ENCODE measurements at places on chromosomes 16 and 17.

GRCh38 chr16:80065541-80065940 lies 465.0 kb upstream of the MAF start:
- DNase-seq = no peak
- no peaks in the 10 kb centered on the region for H3K27me3 ChIP-seq
- no peaks in the 10 kb centered on the region for H3K36me3 ChIP-seq
- H3K27ac ChIP-seq = no peak overlapping the region
- no peaks in the 10 kb centered on the region for H3K4me1 ChIP-seq

DNA sequence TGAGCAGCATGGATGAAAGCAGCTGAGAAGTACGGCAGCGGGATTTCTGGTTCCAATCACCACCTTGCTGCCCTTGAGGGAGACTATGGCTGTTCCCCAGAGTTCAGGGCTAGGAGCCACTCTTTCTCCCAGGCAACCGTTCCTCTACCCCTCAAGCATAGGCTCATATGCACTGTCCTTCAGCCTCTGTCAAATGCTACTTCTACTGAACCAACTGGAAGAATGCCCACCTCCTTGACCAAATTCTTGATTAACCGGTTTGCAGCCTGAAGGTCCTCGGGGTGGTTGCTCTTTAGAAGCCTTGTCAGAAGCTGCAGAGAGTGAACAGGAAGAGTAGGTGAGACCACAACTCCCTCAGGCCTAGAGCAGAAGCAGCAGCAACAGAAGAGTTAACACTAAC lies 23.8 kb downstream of the GGA2 start:
- H3K4me3 ChIP-seq = no peak overlapping the region
- no peak for DNase-seq
- peaks cover 94% of the 10 kb centered on the region for H3K36me3 ChIP-seq
- peaks cover 5% of the 10 kb centered on the region for H3K4me1 ChIP-seq
- H3K27me3 ChIP-seq = no peaks in the 10 kb centered on the region

DNA sequence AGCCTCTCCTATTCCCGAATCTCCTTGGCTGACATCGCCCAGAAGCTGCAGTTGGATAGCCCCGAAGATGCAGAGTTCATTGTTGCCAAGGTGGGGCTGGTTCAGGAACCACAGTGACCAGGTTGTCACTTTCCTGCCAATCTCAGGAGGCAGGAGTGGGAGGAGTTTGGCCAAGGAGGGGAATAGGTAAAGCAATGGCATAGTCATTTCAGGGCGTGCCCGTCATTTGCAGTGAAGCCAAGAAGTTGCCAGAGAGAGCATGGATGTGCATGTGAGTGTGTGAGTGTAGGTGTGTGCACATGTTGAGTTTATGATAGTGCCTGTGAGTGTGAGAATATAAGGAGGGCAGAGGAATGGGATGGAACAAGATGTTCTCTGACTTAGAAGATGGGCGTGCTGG lies 14.8 kb downstream of the PSMD3 start:
- no peak for DNase-seq
- peak overlapping the region; percentile 38 for H3K27ac ChIP-seq
- peaks cover 83% of the 10 kb centered on the region for H3K36me3 ChIP-seq
- no peaks in the 10 kb centered on the region for H3K27me3 ChIP-seq
- peaks cover 8% of the 10 kb centered on the region for H3K4me1 ChIP-seq
- H3K4me3 ChIP-seq = no peak overlapping the region

GRCh38 chr16:69718111-69718764 lies 8.1 kb downstream of the NQO1 start:
- no peak overlapping the region for H3K27ac ChIP-seq
- peaks cover 17% of the 10 kb centered on the region for H3K36me3 ChIP-seq
- H3K4me3 ChIP-seq = no peak overlapping the region
- H3K27me3 ChIP-seq = no peaks in the 10 kb centered on the region
- no peak for DNase-seq

- peak overlapping the region; percentile 82 for H3K27ac ChIP-seq
- H3K27me3 ChIP-seq = no peaks in the 10 kb centered on the region
- H3K36me3 ChIP-seq = peaks cover 99% of the 10 kb centered on the region
- DNase-seq = no peak
- peaks cover 33% of the 10 kb centered on the region for H3K4me1 ChIP-seq
- no peak overlapping the region for H3K4me3 ChIP-seq
Measured at GRCh38 chr17:45269912-45270311, 8.0 kb upstream of the SPATA32 start.

DNA sequence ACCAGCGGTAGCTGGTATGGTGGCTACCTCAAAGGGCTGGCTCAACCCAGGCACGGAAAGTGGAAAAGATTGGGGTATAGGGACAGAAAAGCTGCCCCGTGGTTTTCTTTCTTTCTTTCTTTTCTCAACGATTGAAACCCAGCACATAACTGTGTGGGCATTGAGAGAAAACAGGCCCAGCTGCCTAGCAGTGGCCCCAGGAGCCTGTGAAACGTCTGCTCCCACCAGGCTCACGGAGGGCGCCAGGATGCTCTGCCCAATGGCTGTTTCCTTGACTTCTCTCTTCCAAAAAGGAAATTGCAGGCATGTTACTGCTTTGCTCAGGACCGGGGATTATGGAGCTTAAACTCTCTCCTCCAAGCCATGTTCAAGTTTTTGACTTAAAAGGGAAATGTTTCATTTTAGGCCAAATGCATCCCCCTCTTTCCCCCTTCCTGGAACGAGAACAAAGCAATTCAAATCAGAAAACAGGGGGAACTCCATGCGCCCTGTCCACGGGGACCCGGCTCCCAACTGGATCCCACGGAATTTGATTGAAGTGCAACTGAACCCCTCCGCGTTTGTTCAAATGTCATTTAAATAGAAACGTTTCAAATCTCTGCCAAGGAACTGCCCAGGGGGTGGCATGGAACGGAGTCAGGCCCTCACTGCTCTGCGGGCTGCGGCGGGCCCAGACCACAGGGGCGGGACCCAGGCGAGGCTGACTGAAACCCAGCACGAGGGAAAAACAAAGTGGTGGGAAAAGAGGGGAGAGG lies 133.5 kb downstream of the RGS9 start:
- no peaks in the 10 kb centered on the region for H3K36me3 ChIP-seq
- DNase-seq = no peak
- H3K27ac ChIP-seq = no peak overlapping the region

GRCh38 chr16:47847220-47847970 lies 308.4 kb downstream of the ABCC12 start:
- no peaks in the 10 kb centered on the region for H3K36me3 ChIP-seq
- H3K27me3 ChIP-seq = no peaks in the 10 kb centered on the region
- no peak overlapping the region for H3K4me3 ChIP-seq
- no peak for DNase-seq
- no peak overlapping the region for H3K27ac ChIP-seq
